ENCODE measurements at places on chromosomes 3 and 15.
A peak's percentile ranks its signal among the peaks of the same experiment; 100 is the strongest.

- DNase-seq, result no peak
Measured at GRCh38 chr3:60086811-60087210, 1037.0 kb upstream of the CFAP20DC start.

- no peak for DNase-seq
Measured at GRCh38 chr15:77589839-77590238, 42.9 kb downstream of the LINGO1 start.

- peak; percentile 33 for DNase-seq
Measured at GRCh38 chr3:52471371-52472238, 16.2 kb downstream of the NISCH start.

GRCh38 chr15:88956906-88957305, 43.7 kb upstream of the MFGE8 start:
- no peak for DNase-seq

DNA sequence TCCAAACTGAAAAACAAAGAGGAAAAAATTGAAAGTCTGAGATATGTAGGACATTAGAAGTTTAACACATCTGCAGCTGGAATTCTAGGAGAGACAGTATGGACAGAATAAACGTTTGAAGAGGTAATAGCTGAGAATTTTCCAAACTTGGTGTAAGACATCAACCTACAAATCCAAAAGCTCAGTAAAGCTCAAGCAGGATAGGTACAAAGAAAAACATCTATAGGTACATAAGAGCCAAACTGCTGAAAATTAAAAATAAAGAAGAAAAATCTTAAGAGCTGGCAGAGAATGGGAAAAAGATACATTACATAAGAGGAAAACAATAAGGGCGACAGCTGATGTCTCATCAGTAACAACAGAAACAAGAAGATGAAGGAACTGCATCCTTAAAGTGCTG, 22.8 kb upstream of the C3orf22 start:
- DNase-seq, result no peak

- no peak for DNase-seq
Measured at GRCh38 chr3:175267121-175267531, 408.0 kb downstream of the NAALADL2 start.

DNA sequence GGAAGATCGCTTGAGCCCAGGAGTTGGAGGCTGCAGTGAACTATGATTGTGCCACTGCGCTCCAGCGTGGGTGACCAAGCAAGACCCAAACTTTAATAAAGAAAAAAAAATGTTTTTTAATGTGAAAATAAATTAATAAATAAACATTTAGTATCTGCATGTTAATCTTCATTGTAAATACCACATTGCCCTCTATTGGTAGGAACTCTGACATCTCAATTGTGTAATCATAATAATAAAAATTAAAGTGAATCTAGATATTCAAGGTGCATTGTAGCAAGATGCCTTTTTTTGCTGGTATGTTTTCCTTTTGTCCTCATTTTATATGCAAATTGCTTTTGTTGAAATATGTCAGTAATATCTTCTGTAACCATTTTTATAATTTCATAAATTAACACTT, 95.0 kb upstream of the LIMD1 start:
- DNase-seq, result no peak
